Stimulated activated CD4-positive, alpha-beta T cell treated with anti-CD3 and anti-CD28 coated beads, Interleukin-1b, Interleukin-23, amount 100 ng/mL, for 24 hours (primary cell): ENCODE measurements at places on chromosomes 7 and 10.

DNA sequence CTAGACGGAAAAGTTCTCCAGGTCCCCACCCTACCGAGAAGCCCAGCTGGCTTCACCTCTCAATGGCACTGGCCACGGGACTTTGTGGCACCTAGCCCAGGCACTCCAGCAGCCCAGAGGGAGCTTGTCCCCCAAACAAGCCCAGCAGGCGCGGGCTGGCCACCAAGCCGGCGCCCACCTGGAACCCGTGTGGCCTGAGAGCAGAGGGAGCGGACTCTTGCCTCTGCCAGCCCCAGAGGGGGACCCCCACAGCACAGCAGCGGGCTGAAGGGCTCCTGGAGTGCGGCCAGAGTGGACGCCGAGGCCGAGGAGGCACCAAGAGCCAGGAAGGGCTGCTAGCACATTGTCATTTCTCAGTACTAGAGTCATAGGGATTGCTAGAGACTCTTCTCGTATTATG is 671.4 kb downstream of the CNTNAP2 start:
- no peak for DNase-seq

GRCh38 chr10:80081801-80082750 is 3.6 kb downstream of the TMEM254 start:
- DNase-seq, result no peak

GRCh38 chr10:125084614-125085257 is 75.6 kb downstream of the CTBP2 start:
- DNase-seq, result no peak

DNA sequence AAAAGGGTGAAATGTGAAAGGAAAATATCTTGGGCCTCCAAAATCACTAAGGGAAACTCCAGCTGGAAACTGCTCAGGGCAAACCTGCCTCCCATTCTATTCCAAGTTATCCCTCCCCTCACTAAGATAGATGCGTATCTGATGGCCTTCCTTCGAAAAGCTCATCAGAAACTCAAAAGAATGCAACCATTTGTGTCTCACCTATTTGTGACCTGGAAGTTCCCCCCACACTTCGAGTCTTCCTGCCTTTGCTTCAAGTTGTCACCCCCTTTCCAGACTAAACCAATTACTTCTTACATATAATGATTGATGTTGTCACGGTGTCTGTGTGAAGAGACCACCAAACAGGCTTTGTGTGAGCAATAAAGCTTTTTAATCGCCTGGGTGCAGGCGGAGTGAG is 69.3 kb downstream of the ST8SIA6 start:
- DNase-seq, result no peak

GRCh38 chr7:4460597-4460996 is 221.5 kb upstream of the FOXK1 start:
- DNase-seq, result no peak

DNA sequence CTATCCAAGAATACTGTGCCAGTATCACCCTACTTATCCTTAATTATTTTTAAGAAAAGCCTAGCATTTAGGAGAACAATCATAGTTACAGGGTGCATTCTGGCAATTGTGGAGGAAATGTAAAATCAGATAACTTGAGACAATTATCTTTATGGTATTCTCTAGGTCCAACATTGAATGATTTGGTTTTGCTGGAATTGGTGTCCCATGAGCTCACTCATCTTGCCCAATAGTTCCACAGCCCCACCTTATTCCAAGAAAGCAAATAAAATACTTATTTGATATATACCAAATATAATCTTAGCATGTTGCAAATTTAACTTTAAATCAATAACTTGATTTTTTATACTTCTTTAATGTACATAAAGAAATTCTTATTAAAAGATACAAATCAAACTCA is 65.3 kb downstream of the DGKB start:
- DNase-seq, result no peak

GRCh38 chr7:89312551-89312950 is 517.0 kb upstream of the TEX47 start:
- no peak for DNase-seq

DNA sequence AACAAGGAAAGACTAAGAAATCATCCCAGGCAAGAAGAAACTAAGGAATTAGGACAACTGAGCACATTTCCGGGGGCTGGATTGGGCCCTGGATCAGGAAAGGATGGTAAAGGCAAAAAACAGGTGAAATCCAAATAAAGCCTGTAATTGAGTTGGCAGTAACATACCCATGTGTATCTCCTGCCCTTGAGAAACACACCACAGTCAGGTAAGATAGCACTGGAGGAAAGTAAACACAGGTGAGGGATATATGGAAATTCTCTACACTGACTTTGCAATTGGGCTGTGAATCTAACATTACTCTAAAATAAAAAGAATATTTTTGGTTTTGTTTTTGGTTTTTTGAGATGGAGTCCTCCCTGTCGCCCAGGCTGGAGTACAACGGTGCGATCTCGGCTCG is 140.2 kb upstream of the FRMD4A start:
- no peak for DNase-seq

DNA sequence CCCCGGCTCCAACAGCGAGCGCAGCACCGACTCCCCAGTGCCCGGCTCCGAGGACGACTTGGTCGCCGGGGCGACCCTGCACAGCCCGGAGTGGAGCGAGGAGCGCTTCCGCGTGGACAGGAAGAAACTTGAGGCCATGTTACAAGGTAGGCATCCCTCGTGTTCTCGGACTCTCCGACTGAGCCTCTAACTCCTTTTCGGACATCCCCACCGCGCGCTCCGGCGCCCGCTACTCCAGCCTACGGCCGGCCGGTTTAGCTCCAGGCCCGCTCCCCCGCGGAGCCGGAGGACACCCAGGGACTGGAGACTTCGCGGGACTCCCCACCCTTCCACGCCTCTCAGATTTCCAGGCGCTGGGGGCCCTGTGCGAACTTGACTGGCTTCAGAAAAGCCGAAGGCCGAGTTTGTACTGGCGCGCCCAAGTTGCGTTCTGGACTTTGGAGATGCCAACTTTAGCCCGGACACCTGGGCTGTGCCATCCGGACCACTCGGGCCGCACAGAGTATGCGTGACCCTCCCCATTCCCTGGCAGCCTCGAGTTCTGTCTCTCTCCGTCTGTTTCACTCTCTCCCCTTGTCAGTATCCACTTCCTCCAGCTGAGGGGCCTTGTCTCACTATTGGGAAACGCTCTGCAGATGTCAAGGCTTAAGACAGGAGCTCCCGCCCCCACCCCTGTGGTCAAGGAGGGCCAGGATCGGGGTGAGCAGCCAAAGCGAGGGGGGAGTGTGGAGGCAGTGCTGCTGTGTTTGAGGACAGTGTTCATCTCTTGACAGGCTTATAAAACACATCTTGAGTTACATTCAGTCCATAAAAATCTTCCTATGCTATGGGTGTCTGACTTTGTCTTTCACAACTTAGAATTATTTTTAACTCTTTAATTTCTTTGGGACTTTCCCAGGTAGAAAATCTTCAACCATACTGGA is 777 bp downstream of the BICC1 start:
- DNase-seq, result no peak

- no peak for DNase-seq
These were observed 261.2 kb upstream of the SHH start for GRCh38 chr7:156073366-156074052.

DNA sequence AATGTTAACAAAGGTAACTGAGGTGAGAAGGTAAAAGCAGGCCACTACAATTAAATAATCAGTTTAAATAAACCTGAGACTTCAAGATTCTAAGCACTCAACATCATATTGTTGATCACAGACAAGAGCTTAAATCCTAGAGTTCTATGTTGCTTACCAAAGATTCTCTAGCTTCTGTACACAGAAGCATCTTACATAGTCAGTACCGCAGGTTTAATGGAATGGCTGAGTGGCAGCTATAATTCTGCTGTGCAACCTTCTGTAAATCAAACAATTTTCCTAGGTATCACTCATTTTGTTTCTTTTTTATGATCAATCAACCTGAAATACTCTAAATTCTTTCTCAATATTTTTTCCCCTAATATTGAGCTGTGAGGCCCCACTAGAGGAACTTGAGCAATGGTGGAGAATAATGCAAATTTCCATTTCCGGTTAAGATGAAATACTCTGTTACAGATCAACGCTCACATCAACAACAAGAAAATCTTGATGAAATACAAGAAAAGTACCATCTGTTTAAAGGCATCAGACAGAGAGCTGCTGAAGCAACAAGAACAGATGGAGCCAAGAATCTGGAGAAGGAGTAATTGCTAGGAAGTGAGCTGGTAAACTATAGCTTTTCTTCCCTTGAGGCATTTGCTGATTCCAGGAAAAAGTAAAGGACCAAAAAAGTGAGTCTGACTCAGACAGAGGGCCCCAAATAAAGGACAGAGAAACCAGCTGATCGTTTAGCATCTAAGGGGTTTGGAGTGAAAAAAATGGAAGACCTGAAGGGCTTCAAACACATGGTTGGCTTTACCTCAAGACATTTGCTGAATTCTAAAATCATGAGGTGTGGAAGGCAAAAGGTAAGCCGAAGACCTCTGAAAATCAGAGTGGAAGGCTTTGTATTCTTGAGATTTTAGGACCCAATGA is 22.6 kb downstream of the PNPLA8 start:
- DNase-seq, result no peak

DNA sequence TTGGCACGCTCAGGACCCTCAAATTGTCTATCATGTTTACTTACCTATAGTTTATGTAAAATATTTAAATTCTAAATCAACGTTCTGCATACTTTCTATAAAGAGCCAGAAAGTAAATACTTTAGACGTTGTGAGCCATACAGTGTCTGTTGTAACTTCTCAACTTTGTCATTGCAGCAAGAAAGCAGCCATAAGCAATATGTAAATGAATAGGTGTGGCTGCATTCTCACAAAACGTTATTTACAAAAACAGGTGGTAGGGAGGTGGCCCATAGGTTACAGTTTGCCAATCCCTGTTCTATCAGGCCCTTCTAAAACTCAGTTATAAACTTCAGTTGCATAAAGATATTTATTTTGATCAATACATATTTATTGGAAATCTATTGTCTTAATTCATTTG is 12.1 kb upstream of the NPY start:
- DNase-seq, result no peak

- DNase-seq, result no peak
These were observed 35.0 kb downstream of the C10orf105 start for GRCh38 chr10:71684356-71685173.

- peak; percentile 35 for DNase-seq
These were observed at the start of gene CDHR1 for GRCh38 chr10:84194424-84195043. Gene CDHR1 (plus strand): TSS chr10:84194537. CDS start chr10:84194761, 224 bp downstream.

GRCh38 chr10:48187713-48188485 is 86.6 kb downstream of the FRMPD2 start:
- no peak for DNase-seq

GRCh38 chr10:34406463-34407323 is 408.4 kb downstream of the PARD3 start:
- DNase-seq, result no peak

GRCh38 chr7:31497516-31497915 is 16.4 kb upstream of the ITPRID1 start:
- DNase-seq, result no peak

GRCh38 chr10:90138844-90139243 is 437.5 kb downstream of the KIF20B start:
- DNase-seq, result no peak

GRCh38 chr10:28879875-28880682 is 202.8 kb downstream of the BAMBI start:
- no peak for DNase-seq

GRCh38 chr7:132183781-132184380 is 392.4 kb downstream of the PLXNA4 start:
- no peak for DNase-seq

DNA sequence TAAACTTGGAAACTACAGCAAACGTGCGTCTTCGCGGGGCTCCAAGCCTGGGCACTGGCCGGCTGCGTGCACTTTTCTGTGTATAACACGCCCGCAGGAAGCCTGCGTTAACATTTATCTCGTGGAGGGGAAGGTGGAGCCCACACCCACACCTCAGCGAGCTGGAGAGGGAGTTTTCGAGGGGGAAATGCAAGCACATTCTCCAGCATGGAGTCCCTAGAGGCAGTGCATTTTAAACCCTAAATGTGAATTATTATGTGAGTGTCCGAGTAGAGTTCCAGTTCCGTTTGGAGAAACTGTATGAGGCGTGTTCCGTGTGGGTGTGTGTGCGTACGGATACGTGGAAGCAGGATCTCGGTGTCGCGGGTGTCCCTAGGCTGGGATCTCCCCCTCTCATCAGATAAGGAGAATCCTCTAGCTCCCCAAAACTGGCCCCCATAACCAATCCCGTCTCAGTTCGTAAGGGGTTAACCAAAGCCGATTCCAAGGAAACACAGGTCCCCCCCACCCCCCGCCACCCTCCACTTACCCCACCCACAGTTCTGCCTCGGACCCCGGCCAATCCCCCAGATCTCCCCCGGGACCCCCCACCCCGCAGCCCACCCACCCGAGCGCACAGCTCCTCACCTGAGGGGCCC is 403 bp downstream of the CDK6 start:
- DNase-seq, result peak; percentile 28

DNA sequence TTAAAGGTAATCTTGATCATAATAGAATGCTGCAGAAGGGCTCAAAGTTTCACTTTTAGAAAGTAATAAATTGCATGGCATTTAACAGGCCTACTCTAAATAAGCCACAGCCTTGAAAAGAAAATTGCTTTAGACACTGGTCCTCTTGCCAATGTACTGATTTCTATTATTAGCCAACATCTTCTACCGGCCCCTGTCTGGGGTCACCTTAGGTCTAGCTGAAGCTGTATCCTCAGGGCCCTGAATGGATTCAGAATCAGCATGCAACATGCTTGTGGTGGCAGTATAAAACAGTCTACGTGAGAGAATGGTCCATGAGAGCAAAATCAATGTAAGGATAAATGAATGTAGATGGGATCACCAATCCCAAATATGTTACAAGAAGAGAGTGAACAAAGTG is 541.9 kb downstream of the PCDH15 start:
- no peak for DNase-seq

- DNase-seq, result no peak
These were observed 7.2 kb downstream of the ZNF862 start for GRCh38 chr7:149845257-149845980.

DNA sequence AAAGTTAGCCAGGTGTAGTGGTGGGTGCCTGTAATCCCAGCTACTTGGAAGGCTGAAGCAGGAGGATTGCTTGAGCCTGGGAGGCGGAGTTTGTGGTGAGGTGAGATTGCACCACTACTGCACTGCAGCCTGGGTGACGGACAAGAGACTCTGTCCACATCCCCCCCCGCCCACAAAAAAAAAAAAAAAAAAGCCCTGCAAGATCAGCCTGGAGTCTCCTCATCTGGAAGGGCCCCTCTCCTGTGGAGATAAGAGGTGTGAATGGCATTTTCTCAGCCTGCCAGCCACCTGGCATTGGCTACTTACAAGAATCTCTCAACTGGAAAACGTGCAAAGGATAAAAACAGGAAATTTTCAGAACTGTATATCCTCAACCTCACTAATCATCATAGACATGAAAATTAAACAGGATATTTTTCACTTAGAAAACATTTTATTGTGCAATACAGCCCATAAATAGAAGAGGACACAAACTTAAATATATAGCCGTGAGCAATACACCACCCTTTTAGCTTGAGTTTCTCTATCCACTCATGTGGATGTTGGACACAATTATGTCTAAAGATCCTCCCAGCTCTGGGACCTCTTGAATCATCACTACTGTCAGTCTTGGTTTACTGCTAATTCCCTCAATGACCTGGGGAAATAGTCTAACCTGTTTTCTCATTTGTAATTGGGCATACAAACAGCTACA is 11.3 kb upstream of the TSPAN15 start:
- no peak for DNase-seq

- no peak for DNase-seq
These were observed 56.5 kb upstream of the NMT2 start for GRCh38 chr10:15224948-15225347.

GRCh38 chr10:37434091-37434490 is 308.7 kb downstream of the ANKRD30A start:
- DNase-seq, result no peak

GRCh38 chr10:104300736-104301292 is 31.8 kb downstream of the GSTO2 start:
- DNase-seq, result no peak
